ENCODE measurements at places on chromosomes 16 and 17.

GRCh38 chr17:48194097-48194550 is 86.6 kb downstream of the SNX11 start:
- peaks cover 21% of the 10 kb centered on the region for H3K4me1 ChIP-seq
- H3K27ac ChIP-seq: no peak overlapping the region
- DNase-seq: no peak
- H3K4me3 ChIP-seq: no peak overlapping the region
- H3K27me3 ChIP-seq: peaks cover 24% of the 10 kb centered on the region

GRCh38 chr16:10856042-10856441 is 21.0 kb upstream of the CIITA start:
- peaks cover 11% of the 10 kb centered on the region for H3K27me3 ChIP-seq
- no peak for DNase-seq
- no peak overlapping the region for H3K27ac ChIP-seq
- no peaks in the 10 kb centered on the region for H3K36me3 ChIP-seq

DNA sequence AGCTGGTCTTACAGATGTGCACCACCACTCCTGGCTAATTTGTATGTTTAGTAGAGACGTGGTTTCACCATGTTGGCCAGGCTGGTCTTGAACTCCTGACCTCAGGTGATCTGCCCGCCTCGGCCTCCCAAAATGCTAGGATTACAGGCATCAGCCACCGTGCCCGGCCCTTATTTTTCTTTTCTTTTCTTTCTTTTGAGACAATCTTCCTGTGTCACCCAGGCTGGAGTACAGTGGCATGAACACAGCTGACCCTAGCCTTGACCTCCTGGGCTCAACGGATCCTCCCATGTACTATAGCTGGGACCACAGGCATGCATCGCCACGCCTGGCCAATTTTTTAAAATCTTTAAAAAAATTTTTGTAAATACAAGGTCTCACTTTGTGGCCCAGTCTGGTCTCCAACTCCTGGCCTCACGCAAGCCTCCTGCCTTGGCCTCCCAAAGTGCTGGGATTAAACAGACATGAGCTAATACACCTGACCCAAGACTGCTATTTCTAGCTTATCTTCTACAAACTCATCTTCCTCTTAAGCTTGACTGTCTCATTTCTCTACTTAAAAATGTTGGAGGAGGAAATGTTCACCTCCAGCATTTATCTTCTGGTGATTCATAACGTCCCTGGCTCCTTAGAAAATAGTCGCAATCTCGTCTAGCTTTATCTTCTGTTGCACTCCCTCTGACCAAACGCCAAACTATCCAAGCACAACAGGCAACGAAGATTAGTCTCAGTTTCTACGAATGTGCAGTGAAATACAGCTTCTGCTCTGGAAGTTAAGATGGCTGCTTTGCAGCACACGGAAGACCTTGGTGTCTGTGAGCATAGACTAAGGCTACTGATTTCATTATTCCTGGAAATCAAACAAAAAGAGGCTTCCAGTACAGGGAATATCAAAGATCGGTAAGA is 8.2 kb upstream of the TMEM94 start:
- H3K4me3 ChIP-seq: no peak overlapping the region
- no peak for DNase-seq
- H3K27ac ChIP-seq: peak overlapping the region; percentile 44
- peaks cover 7% of the 10 kb centered on the region for H3K4me1 ChIP-seq
- no peaks in the 10 kb centered on the region for H3K36me3 ChIP-seq

- peaks cover 32% of the 10 kb centered on the region for H3K36me3 ChIP-seq
- no peak overlapping the region for H3K4me3 ChIP-seq
- no peak for DNase-seq
- no peak overlapping the region for H3K27ac ChIP-seq
- H3K4me1 ChIP-seq: peaks cover 12% of the 10 kb centered on the region
These were observed 22.4 kb downstream of the NXPH3 start for GRCh38 chr17:49597928-49598655.

GRCh38 chr17:40020146-40020545 is 4.9 kb downstream of the CSF3 start:
- no peak for DNase-seq
- H3K27me3 ChIP-seq: no peaks in the 10 kb centered on the region
- H3K4me1 ChIP-seq: peaks cover 8% of the 10 kb centered on the region
- peaks cover 17% of the 10 kb centered on the region for H3K36me3 ChIP-seq

GRCh38 chr17:68600931-68601564 is at the start of gene FAM20A:
TSS of gene FAM20A (minus strand) at chr17:68601367. CDS start at chr17:68600666, 701 bp downstream.
- H3K4me3 ChIP-seq: peak within 1 kb of the TSS; percentile 79
- no peaks in the 10 kb centered on the region for H3K36me3 ChIP-seq
- no peak within 1 kb of the TSS for H3K27ac ChIP-seq
- H3K27me3 ChIP-seq: peaks cover 49% of the 10 kb centered on the region
- peak; percentile 25 for DNase-seq
- H3K4me1 ChIP-seq: peaks cover 14% of the 10 kb centered on the region

DNA sequence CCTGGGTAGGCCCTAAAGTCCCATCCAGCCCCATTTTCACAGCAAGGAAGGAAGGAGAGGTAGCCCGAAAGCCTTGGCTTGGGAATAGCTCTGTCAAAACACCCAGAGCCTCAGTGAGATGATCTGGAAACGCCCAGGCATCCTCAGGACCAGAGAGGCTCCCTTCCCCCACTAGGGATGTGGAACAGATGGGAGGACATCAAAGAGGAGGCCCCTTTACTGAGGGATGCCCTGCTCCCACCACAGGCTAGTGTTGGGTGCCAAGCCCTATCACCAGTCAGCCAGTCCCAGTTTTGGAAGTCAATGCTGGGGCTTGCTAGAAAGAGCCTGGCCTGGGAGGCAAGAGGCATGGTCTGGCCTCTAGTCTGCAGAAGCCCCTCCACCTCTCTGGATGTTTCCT is 4.7 kb downstream of the TPPP3 start:
- H3K27me3 ChIP-seq: peaks cover 78% of the 10 kb centered on the region
- H3K27ac ChIP-seq: no peak overlapping the region
- no peak overlapping the region for H3K4me3 ChIP-seq
- no peaks in the 10 kb centered on the region for H3K36me3 ChIP-seq

GRCh38 chr16:24834459-24835335 is 11.1 kb upstream of the SLC5A11 start:
- DNase-seq: no peak
- peak overlapping the region; percentile 35 for H3K27ac ChIP-seq
- H3K27me3 ChIP-seq: peaks cover 4% of the 10 kb centered on the region
- H3K4me1 ChIP-seq: peaks cover 4% of the 10 kb centered on the region
- H3K4me3 ChIP-seq: no peak overlapping the region
- H3K36me3 ChIP-seq: no peaks in the 10 kb centered on the region

DNA sequence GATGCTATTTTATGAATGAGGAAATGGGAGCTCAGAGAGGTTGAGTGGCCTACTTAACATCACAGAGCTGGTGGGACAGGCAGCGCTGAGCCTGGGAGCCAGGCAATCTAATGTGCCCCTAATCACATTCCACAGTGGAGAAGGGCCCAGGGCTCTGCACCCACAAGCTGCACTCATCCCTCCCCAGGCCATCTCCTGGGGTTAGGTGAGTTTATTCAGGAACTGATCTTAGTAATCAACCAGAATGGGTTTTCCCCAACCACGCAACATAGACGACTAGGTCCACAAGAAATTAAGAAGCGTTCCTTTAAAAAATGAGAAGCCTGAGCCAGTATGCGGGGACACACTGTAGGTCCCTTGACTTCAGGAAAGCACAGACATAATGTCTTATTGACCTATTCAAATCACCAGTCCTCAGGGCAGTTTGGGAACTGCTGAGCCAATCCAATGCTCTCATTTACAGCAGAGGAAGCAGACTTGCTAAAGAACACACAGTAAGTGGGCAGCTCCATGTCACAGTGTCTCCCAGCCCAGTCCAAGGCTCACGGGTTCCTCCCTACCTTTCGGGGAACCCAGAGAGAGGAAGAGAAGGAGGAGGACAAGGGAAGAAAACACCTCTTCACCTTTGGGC is 2.3 kb downstream of the MPP3 start:
- H3K4me3 ChIP-seq: peak overlapping the region; percentile 77
- peaks cover 19% of the 10 kb centered on the region for H3K4me1 ChIP-seq
- DNase-seq: no peak
- H3K27ac ChIP-seq: no peak overlapping the region
- peaks cover 26% of the 10 kb centered on the region for H3K36me3 ChIP-seq

All from mesothelial cell of epicardium (in vitro differentiated cells).